CD4-positive, alpha-beta memory T cell (primary cell): ENCODE measurements at places on chromosomes 4 and X. TPM values are rescaled to one million over a fixed set of nuclear protein-coding genes. Genes with fewer than 3 reads are reported as not detected.

DNA sequence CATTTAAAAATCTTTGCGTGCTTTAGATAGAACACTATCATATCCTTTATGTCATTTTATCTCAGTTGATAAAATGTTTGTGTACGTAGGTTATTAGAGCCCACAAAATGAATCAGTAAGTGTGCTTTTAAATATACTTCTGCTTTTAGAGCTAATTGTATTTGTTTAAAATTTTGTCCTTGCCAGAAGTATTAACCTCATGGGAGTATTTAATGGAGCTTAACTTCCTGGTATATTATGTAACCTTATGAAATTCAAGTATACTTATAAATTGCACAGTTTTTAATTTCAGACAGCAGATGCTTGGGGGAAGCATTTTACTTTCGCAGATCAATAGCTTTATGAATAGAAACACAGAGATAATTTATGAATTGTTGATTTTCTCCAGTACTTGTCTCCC lies 90.2 kb downstream of the DIPK2B start:
- no peaks in the 10 kb centered on the region for H3K27me3 ChIP-seq
- no peak overlapping the region for H3K4me3 ChIP-seq
- H3K4me1 ChIP-seq: no peaks in the 10 kb centered on the region
- no peak for DNase-seq
- no peaks in the 10 kb centered on the region for H3K36me3 ChIP-seq

- DNase-seq: no peak
- no peaks in the 10 kb centered on the region for H3K36me3 ChIP-seq
- no peak overlapping the region for H3K4me3 ChIP-seq
- H3K27ac ChIP-seq: no peak overlapping the region
- no peaks in the 10 kb centered on the region for H3K27me3 ChIP-seq
- H3K4me1 ChIP-seq: no peaks in the 10 kb centered on the region
Measured at GRCh38 chrX:114038358-114038757, 545.5 kb upstream of the HTR2C start.

DNA sequence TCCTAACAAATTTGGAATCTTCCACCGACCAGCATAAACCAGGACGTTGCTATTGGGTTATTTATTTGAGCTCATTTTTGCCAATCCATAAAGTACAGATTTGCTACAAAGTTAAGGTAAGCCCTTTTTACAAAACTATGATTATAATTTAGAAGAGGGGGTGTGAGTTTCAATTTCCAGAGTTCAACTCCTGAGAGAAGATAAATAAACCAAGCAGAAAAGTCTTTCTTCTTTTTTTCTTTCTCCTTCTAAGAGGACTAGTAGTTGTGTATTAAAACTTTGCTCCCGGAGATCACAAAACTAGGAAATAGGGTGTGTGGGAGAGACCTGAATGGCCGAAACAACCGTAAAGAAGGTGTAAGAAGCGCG lies 2.6 kb downstream of the PITX2 start:
- H3K4me3 ChIP-seq: no peak overlapping the region
- H3K27ac ChIP-seq: no peak overlapping the region
- H3K27me3 ChIP-seq: peaks cover 79% of the 10 kb centered on the region

DNA sequence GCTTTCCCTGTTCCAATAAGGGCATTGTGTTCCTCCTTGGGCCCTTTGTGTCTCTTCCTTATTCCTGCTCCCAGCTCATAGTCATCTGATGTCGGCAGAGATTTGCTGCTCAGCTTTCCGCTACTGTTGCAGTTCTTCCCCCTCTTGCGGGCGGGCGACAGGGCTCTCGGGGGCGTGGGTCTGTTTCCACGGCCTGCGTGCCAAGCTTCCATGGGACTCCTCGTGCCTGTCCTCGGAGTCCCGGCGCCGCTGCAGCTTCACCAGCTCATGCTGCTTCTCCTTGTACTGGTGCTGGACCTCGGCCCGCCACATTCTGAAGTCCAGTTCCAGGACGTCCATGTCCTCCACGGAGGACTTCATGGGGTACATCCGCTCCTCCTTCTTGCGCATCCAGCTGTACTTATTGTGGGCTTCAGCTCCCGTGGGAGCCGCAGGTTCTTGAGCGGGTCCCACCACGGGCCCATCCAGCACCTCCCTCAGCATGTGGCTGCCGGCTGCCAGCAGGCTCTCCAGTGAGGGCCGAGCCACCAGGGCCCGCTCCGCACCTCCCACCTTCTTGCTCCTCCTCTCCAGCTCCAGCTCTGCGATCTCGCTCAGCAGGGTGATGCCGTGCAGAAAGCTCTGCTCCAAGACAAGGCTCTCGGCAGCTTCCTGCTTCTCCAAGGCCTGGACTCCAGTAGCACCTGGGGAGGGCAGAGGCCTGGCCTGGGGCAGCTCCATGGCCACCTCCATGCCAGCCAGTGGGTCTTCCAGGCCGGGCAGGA lies 74.1 kb upstream of the UCP1 start:
- H3K27me3 ChIP-seq: no peaks in the 10 kb centered on the region
- no peak overlapping the region for H3K4me3 ChIP-seq
- no peak overlapping the region for H3K27ac ChIP-seq
- H3K36me3 ChIP-seq: no peaks in the 10 kb centered on the region

DNA sequence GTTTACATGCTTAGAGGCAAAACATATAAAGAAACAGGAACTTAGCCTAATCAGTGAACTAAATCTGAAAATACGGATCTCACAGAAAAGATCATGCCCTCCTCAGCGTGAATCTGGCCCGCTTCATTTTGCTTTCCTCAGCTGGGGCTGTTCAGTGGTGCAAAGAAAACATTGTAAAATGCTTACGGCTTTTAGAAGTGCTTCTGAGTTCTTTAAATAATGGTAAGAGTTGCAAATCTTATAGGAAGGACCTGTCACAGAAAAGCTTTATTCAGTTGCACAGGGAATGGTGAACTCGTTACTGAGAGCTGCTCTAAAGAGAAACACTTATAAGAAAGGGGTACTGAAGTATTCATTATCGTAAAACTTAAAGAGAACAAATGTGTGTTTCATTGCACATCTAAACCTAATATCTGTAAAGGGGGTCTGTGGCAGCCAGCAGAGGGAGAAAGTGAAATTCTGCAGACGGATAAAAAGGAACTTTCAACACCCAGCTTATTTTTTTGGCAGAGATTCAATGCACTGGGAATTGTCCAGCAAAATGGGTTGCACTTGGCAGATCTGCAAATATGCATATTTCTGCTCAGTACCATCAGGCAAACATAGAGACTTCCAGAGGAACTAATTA lies 139.2 kb upstream of the ANK2 start:
- no peak overlapping the region for H3K27ac ChIP-seq
- H3K27me3 ChIP-seq: no peaks in the 10 kb centered on the region
- no peaks in the 10 kb centered on the region for H3K36me3 ChIP-seq
- no peaks in the 10 kb centered on the region for H3K4me1 ChIP-seq

DNA sequence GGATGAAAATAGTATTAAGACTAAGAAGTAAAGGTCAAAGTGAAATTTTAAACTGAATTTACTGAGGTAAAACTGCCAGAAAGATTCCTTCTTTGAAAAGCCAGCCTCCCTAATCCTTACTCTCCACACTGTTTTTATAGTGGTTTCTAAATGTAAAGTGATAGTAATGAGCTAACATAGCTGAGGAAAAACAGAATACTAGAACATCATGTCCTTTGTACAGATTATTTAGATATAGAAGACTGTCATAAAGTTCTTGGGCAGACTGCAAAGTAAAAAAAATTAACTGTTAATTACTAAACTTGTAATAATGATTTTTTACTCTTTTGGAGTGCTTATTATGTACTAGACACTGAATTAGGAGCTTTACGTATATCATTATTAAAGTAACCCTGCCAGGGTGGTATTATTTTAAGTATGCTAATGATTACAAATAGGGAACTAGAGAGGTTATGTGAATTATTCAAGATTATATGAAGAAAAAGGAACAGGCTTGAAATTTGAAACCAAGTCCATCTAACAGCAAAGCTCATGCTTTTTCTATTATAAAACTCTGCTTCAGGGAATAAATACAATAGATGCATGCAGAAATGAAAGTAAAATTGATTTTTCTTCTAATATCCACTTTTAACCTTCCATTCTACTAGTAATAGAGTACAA lies 150.5 kb downstream of the TBCK start:
- peaks cover 5% of the 10 kb centered on the region for H3K36me3 ChIP-seq
- no peak for DNase-seq

- no peaks in the 10 kb centered on the region for H3K27me3 ChIP-seq
- H3K4me1 ChIP-seq: peaks cover 44% of the 10 kb centered on the region
- no peak for DNase-seq
- no peak overlapping the region for H3K27ac ChIP-seq
- H3K4me3 ChIP-seq: no peak overlapping the region
Measured at GRCh38 chr4:87026800-87027495, 92.1 kb downstream of the AFF1 start.

Gene CXorf65
- 3.1 TPM for polyA plus RNA-seq

DNA sequence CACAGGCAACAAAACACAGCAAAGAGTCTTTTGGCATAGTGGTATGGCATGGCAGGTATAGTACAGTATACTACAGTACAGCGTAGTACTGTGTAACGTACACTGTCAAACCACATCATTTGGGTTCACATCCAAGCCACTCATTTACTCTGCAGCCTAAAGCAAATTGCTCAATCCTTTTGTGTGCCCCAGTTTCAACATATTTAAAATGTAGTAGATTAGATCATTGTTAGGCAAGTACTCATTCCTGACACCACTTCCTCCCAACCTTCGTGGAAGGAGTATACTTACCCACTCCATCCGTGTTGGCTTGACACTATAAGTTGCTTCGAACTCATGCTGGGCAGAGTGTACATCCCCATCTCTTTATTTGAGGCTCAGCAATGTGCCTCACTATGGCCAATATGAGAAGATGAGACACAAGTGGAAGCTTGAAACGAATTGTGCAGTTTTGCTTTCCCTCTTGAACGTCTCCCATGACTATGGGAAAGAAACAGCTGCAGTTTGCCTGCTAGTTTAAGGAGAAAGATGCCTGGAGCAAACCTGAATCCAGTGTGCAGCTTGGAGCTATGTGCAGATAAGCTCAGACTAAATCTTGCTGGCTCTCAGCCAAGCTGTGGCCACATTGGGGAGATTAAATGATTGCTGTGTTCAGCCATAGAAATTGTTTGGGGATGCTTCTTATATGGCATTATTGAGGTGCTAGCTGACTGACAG lies 85.7 kb upstream of the TBL1X start:
- H3K4me1 ChIP-seq: no peaks in the 10 kb centered on the region
- DNase-seq: no peak
- no peaks in the 10 kb centered on the region for H3K36me3 ChIP-seq
- no peaks in the 10 kb centered on the region for H3K27me3 ChIP-seq
- H3K27ac ChIP-seq: no peak overlapping the region
- no peak overlapping the region for H3K4me3 ChIP-seq

DNA sequence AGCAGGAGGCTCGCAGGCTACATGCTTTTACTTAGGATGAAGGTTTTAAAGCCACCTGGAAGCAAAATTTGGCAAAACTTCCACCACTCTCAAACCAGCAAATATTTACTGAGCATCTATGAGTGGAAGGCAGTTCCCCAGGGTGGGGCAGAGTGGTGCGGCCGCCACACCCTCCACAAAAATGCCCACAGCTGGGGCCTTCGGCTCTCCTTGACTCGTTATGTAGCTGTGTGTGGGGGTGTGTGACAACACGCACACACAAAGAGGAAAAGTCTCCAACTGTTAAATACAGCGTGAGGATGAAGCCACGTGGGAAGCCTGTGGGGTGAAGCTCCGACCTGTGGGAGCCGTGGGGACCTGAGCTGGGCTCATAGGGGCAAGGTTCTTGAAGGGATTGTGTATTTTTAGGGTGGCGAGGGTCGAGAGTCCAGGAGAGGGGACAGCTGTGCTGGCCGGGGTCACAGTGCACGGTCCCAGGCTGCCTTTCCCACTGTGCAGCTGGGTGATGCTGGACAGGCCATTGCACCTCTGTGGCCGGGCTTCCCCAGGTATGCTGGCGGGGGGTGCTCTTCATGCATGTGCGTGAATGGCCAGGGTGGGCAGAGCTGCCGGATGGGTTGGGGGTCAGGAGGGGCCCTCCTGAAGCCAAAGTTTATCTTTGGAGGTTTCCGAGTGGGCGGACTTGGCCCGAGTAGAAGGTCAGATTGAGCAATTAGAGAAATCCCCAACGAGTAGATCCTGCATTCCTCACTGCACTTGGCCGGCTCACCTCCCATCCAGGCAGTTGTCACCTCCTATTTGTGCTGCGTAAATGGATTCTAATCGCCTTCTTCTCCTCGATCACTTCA lies 25.4 kb downstream of the SORCS2 start:
- H3K4me1 ChIP-seq: no peaks in the 10 kb centered on the region
- no peak overlapping the region for H3K27ac ChIP-seq
- no peaks in the 10 kb centered on the region for H3K27me3 ChIP-seq
- no peaks in the 10 kb centered on the region for H3K36me3 ChIP-seq
- DNase-seq: no peak
- no peak overlapping the region for H3K4me3 ChIP-seq

Gene DDIT4L
- polyA plus RNA-seq: not detected

- no peaks in the 10 kb centered on the region for H3K4me1 ChIP-seq
- H3K27ac ChIP-seq: no peak overlapping the region
- no peaks in the 10 kb centered on the region for H3K27me3 ChIP-seq
- DNase-seq: no peak
- H3K4me3 ChIP-seq: no peak overlapping the region
Measured at GRCh38 chr4:171035909-171036308, 777.3 kb upstream of the GALNTL6 start.

DNA sequence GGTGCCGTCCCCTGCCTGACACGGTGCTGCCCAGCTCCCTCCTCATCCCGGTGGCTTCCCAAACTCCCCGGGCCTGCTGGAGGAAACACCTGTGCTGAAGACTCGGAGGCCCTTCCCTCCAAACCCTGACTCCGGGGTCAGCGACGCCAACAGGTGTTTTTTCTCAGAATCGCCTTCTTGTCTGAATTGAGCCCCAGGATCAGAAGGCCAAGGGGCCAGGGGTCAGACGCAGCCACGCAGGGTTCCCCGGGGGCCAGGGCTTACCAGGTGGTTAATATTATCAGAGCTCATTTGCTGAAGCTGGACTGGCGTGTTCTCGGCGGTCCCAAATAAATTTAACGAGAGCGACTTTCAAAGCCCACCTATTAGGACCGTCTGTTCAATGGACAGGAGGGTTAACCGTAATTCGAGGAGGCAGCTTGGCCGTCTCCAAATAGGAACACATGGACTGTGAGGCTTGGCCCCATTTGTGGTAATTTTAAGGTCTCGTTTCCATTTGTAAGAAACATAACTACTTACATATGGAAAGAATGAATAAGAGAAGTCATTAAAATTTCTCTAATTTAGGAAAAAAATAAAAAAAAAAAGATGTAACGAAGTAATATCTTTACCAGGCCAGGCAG lies 239.3 kb downstream of the CRLF2 start:
- DNase-seq: no peak
- no peaks in the 10 kb centered on the region for H3K4me1 ChIP-seq
- H3K27me3 ChIP-seq: no peaks in the 10 kb centered on the region
- H3K4me3 ChIP-seq: no peak overlapping the region
- no peak overlapping the region for H3K27ac ChIP-seq

Gene CLIC2
- polyA plus RNA-seq: not detected

DNA sequence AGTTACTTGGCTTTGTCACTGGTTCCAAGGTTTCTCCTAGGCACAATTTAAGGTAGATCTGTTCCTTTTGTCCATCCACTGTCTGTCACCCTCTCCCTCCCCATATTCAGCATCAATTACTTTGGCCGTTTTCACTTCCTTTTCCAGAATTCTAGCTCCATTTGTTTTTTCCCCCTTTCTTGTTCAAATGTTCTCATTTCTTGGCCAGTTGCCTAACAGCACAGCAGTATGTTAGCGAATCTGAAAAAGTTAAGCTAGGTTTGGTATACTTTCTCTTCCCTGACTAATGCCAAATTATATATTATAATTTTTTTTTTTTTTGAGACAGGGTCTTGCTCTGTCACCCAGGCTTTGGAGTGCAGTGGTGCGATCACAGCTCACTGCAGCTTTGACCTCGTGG lies 409.1 kb upstream of the TEX13C start:
- H3K27ac ChIP-seq: no peak overlapping the region
- no peaks in the 10 kb centered on the region for H3K27me3 ChIP-seq
- H3K4me3 ChIP-seq: no peak overlapping the region
- no peaks in the 10 kb centered on the region for H3K36me3 ChIP-seq
- no peaks in the 10 kb centered on the region for H3K4me1 ChIP-seq

Gene PLCXD1
- polyA plus RNA-seq: 8.4 TPM
